ENCODE measurements at places on chromosomes 12 and 14.

DNA sequence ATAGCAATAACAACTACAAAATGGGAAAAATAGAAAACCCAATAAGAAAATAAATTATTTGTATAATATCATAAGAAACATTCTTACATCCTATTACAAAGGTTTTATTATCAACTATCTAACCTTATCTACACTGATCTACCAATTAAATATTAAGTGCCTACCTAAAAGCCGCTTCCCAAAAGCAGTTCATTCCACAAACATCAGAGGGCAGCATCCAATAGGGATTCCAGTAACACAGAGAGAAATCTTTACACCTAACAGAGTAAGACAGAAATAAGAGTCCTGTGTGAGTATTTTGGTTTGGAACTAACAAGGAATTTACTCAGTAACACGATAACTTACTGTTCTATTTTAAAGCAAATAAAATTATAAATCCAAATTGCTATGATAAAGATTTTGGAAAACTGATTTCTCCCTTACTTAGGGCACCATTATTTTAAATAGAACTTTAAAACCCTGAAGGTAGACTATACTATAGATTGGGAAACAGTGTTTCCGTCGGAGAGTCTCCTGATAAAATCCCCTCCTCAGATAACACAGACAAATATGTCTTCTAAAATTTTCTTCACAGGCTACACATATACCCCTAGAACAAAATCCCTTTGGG lies 15.0 kb downstream of the GXYLT1 start:
- DNase-seq: peak; percentile 45

GRCh38 chr12:13186302-13186701 lies 10.2 kb upstream of the EMP1 start:
- DNase-seq: no peak

- no peak for DNase-seq
Measured at GRCh38 chr14:73744874-73745529, 30.8 kb upstream of the PNMA1 start.

- DNase-seq: no peak
Measured at GRCh38 chr12:11540615-11541310, 108.7 kb upstream of the ETV6 start.

- DNase-seq: no peak
Measured at GRCh38 chr14:26872515-26873361, 274.9 kb upstream of the NOVA1 start.

- no peak for DNase-seq
Measured at GRCh38 chr12:52070185-52070925, 577 bp downstream of the ATG101 start.

DNA sequence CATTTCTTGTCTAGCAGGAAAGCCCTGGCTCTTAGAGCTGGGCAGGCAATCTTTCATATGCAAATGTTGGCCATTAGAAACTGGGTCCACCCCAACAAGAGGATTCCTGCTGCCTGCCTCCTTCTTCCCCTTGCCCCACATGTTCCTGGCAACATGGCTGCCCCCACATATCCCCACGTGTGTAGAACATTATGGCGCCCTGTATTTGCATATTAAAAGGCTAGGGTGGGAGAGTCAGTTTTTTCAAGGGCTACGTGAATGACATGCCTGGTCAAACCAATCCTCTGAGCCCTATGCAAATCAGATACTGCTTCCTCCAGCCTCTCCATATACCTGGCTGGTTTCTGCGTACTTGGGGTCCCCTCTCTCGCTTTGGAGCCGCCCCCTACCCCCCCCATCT lies 514.0 kb downstream of the FUT8 start:
- no peak for DNase-seq

DNA sequence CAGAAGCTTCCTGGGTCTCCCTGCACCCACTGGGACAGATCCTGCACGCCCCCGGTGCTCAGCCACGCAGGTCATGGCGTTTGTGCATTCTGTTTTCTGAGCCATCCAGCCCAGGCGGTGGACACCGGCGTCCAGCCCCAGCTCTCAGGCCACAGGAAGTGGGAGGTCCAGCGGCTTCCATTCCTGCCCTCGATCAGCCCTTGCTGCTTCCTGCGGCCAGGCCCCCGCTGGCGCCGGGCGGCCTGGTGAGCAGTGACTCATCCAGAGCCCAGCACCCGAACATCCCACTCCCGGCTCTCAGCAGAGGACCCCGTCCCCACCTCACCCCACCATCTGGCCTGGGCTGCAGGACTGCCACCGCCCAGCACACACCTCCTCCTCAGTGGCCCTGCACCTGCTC lies 18.0 kb upstream of the NUDT14 start:
- no peak for DNase-seq

DNA sequence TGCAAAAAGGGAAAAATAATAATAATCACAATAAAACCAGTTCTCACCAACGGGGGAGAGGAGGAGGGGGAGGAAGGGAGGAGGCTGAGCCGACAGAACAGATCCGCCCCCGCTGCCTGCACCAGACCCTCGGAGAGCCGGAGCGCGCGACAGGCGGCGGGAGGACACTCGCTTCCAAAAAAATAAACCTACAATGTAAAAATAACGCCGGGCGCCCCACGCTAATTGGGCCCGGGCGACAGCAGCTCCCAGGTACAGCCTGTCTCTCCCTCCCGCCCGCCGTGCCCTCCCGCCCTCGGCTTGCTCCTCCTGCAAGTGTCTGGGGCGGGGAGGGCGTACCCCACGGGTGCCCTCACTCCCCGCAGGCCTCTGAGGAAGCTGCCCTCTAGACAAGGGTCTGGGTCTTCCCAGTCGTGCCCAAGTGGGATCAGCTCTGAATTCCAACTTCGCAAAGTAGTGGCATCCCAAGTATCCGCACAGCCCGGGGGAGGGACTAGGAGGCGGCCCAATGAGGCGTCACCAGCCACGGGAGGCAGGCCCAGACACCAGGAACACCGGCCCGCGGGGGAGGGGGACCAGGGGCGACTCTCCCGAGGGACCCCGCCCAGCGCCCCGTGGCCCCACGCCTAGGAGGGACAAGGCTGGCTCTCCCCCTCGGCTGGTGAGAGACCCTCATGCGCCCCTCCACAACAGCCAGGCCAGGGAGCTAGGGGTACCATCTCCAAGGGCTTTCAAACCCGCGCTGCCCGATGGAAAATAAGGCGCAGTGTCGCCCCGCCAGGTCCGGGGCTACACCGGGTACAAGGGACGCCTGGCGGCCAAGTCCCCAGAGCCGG lies 1.0 kb downstream of the NCOR2 start:
- DNase-seq: peak; percentile 59

- peak; percentile 77 for DNase-seq
Measured at GRCh38 chr12:48988030-48988649, 10.0 kb downstream of the WNT1 start.

DNA sequence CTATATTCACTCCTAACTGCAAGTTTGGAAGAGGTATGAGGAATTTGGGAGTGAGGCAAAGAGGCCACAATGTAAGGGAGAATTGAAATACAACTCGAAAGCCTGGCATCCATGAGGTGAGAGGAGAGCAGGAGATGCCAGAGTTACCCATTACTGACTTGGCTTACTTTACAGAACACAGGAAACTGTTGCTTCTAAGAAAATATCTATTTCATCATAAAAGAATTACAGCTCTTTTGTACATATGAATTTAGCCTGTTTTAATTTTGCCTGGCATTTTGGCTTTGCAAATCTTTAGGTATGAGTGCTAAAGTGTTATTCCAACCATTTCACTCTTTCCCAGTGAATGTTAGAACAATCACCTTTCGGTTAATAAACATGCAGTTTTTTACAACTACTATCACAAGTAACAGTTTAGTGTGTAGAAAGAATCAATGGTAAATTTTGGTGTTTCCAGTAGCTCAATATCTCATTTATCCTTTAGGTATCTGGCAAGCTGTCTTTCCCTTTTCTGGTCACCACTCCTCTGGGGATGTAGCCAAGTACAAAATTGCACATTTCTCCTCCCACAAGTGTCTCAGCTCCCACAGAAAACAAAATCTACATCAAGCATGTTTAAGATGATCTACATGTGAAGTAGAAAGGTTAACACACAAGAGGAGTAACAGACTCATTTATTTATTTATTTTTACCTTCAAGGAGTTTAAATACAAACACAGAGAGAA lies 196.6 kb upstream of the DCN start:
- DNase-seq: no peak

DNA sequence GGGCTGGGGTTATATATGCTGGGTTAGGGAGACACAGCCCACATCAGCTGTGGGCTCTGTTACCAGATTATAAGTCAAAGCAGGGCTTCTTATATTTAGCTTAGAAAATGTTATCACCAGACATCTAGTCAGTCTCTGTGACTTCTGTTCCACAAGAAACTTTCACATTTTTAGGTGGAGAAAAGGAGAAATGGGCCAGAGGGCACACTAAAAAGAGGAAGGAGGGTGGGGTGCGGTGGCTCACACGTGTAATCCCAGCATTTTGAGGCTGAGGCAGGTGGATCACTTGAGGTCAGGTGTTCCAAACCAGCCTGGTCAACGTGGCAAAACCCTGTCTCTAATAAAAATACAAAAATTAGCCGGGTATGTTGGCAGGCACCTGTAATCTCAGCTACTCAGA lies 28.0 kb upstream of the SLC38A1 start:
- no peak for DNase-seq

DNA sequence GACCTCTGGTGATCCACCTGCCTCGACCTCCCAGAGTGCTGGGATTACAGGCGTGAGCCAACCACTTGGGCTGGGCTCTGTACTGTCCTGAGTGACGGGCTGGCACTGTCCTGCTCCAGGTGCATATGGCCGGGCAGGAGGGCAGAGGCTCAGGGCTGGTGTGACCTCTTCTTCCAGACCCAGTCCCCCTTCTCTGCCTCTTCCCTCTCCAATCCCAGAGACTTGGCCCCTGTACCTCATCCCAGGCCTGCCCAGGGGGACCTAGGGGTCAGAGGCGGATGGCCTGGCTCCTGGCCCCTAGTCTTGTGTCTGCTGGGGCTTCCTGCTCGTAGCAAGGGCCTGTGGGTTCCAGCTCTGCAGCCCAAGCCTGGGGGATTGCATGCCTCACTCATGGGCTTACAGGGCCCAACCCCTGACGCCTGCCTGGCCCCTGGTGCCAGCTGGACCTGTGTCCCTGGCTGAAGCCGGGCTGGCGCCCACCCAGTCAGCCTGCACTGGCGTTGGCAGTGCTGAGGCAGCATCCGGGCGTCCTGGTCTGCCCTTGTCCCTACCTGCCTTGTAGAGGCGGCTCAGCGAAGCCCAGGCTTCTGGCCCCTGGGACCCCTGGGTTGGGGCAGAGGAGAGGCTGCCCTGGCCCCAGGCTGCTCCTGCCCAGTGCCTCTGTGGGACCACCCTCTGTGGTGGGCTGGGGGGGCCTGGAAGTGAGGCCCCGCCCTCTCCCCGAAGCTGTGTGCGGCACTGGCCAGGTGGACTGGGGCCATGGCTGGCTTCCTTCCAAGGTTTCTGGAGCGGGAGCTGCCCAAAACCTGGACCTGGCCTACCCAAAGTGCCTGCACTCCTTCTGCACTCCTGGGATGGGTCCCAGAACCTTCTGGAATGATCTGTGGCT lies 4.3 kb downstream of the TEDC1 start:
- no peak for DNase-seq

GRCh38 chr12:52130711-52131110 lies 51.2 kb downstream of the SMIM41 start:
- no peak for DNase-seq

DNA sequence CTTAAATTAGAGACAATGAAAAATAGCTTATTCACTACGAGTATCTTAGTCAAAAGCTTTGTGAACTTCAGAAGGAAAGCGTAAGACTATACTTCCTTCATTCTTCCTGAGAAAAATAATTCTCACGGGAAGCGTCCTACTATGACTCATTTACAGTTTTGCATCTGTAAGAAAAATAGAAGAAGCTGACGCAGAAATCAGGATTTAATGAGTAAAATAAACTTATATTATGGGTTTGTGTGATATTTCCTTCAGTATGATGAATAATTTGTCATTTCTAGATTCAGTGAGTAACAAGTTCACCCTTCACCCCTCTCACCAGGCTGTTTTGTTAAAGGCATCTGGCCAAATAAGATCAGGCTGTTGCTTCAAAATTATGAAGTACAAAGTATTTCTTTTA lies 17.8 kb upstream of the PDE3A start:
- no peak for DNase-seq

DNA sequence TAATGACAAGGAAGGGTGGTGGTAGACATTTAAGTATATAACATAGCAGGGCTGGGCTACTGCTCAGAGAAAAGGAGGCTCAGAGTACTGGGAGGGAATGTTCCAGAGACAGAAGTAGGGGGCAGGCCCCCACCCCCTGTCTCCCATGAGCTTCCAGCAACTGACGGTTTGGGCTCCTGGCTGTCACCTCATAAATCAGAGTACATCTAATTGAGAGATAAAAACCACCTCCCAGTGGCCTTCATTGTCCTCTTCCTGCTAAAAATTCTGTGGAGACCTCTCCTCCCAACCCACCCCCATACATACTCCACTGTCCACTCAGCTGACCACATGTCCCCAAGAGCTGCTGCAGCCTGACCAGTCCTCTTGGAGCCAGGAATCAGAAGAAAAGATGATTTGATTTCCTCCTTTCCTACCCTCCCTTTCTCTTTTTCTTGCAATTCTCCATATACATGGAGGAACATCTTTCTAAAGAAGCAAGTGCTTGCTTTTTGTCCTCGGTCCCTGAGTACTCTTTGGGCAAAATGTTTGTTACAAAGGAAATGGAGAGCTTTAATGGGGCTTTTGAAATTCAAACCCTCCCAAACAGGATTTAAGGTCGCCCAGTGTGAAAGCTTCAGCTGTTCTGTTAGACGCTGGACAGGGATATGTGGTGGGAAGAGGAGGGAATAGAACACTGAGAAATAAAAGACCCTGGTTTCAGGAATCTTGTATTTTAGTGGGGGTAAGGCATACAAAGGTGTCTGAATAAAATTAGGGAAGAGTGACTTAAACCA lies 16.4 kb upstream of the KCNA5 start:
- DNase-seq: no peak

- DNase-seq: no peak
Measured at GRCh38 chr14:103737432-103738045, 21.9 kb downstream of the ZFYVE21 start.

DNA sequence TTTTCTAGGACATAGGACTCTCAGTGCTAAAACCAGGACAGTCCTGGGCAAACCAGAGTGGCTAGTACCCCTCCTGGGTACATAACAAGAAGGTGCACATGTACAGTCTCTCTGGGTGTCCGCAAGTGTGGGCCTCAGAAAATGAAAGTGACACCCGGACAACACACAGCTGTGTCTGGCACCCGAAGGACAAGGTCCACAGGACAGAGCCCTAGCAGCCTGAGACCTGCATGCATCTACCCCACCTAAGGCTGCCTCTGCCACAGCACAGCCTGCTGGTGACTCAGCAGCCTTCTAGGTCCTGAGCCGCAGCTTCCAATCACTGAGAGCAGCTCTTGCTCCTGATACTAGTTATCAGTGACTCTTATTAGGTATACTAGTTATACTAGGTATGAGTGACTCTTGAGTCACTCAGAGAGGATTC lies 784.1 kb upstream of the TBX3 start:
- no peak for DNase-seq

GRCh38 chr12:34405286-34406227 lies 383.3 kb downstream of the ALG10 start:
- DNase-seq: no peak

GRCh38 chr14:34355584-34356263 lies 106.3 kb downstream of the SPTSSA start:
- DNase-seq: no peak

DNA sequence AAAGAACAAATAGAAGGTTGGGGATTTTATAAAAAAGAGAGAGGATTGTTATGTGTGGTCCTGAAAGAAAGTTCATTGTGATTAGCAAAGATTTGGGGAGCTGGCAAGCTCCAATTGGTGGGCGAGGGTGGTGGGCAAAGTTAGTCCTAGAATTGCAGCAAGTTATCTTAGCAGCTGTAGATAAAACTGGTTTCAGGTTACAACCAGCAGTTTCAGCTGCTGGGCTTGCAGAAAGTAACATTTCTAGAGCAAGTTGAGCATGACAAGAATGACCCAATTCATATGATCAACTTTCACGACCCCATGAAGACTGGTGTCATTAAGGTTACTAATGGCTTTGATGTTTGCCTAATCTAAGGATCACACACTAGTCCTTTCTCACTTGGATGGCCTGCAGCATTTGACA lies 177.9 kb upstream of the NUDT4 start:
- DNase-seq: no peak

Measured in RPMI8226 (cell line).